ENCODE measurements at places on chromosomes 1 and 21.

DNA sequence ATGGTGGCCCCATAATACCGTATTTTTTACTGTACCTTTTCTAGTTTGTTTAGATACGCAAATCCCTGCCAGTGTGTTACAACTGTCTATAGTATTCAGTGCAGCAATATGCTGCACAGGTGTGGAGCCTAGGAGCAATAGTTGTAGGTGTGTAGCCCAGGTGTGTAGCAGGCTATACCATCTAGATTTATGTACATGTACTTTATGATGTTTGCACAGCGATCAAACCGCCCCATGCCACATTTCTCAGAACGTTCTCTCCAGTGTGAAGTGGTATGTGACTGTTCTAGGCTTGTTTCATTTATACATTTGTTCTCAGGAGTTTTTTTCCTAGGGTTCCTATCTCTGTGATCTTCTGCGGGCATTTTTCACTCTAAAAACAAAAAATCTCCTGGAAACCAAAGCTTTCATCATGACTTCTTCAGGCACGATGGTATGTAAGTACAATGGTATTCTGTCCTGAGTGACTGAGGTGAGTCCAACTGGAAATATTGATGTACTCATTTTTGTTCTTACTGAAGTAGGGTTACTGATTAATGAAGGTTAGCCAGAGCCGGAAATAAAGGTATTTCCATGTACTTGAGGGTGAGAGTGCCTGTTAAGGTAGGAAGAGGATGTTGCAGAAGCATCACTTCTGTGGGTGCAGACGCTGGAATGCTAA is 153.0 kb downstream of the GABPA start:
- H3K36me3 ChIP-seq = peaks cover 7% of the 10 kb centered on the region
- no peak overlapping the region for H3K27ac ChIP-seq
- DNase-seq = no peak
- no peaks in the 10 kb centered on the region for H3K27me3 ChIP-seq
- H3K4me3 ChIP-seq = no peak overlapping the region
- no peaks in the 10 kb centered on the region for H3K4me1 ChIP-seq

DNA sequence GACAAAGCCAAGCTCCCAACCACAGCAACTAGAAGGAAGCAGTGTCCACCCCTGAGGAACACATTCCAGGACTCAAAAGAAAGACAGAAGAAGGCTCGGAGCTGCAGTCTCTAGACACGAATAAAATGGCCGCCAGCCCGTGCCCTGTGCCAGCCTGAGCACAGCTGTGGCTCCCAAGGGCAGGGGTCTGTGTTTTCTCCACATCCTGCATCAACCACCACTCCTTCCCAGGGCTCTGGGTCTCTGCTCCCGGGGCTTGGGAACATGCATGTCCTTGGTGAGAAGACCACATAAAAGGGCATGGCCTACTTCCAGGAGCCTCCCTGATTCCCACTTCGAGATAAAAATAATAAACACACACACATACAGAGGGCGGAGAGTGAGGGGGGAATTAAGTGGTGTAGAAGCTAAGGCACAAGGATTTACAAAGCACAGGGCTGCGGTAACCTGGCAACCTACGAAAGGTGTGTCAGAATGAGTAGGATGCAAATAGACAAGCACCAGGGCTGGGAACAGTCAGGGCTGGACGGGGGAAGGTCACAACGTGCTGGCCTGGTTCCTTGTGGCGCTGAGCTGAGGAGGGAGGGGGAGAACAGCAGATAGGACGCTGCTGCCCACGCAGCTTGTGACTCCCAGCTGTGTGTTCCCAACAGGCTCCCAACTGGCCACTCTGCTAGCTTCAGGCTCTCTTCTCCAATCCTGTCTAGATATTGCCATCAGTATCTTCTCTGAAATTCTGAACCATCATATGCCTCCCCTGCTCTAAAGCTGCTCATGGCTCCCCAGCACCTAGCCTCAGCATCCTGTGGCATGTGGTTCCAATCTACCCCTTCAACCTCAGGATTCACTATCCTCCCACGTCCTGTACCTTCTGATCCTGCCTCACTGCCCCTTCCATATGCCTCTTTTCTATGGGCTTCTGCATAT is 72.5 kb downstream of the CD34 start:
- no peak for DNase-seq
- H3K27ac ChIP-seq = no peak overlapping the region
- no peak overlapping the region for H3K4me3 ChIP-seq
- H3K36me3 ChIP-seq = peaks cover under 1% of the 10 kb centered on the region
- H3K4me1 ChIP-seq = peaks cover 52% of the 10 kb centered on the region

DNA sequence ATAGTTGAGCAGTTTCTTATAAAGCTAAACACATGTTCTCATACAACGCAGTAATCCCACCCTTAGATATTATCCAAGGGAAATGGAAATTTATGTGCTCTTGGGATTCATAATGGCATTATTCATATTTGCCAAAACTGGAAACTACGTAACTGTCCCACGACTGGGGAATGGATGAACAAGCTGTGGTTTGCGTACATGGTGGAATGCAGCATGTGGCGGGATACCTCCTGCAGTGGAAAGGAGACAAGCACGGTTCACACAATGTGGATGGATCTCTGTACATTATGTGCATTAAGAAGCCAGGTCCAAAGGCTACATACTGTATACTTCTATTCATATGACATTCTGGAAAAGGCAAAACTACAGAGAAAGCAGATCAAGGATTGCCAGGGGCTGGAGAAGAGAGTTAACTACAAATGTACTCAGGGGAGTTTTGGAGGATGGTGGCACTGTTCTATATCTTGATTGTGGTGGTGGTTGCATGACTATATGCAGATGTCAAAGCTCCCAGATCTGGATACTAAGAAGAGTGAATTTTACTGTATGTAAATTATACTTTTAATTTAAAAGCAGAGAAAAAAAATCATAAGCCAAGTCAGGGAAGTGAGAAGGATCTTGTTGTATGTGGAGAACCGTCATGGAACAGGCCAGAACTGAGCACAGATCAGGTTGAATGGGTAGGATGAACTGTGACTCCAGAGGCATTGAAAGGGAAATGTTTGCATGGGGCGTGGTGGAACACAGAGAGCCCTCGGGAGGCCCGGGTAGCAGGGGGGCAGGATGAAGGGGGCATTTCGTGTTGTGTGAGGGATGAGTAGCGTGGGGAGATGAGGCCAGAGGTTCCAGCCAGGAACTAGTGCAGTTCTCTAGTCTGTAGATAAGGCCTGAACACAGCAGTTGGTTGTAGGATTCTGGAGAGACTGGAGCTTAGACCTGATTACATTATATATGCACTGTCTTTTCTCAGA is 90.7 kb downstream of the GALNT2 start:
- H3K36me3 ChIP-seq = peaks cover 9% of the 10 kb centered on the region
- no peak for DNase-seq
- H3K27ac ChIP-seq = peak overlapping the region; percentile 32
- H3K27me3 ChIP-seq = no peaks in the 10 kb centered on the region
- peaks cover 46% of the 10 kb centered on the region for H3K4me1 ChIP-seq
- no peak overlapping the region for H3K4me3 ChIP-seq

DNA sequence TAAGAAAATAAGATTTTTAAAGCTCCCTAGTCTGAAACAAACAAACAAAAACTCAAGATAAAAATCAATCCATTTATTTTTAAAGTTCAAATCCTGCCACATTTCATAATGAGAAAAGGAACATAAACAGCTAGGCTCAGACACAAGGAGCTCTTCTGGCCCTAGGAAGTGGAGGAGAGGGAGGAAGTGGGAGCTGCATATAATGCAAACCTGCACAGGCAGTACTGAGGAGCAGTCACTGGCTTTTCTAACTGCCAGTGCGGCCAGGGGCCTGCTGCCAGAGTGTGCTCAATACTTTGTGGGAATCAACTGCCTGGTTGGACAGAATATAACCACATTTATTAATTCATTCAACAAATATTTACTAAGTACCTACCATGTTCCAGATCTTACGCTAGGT is 139.8 kb upstream of the SPATA6 start:
- no peaks in the 10 kb centered on the region for H3K4me1 ChIP-seq
- no peaks in the 10 kb centered on the region for H3K36me3 ChIP-seq
- no peak overlapping the region for H3K4me3 ChIP-seq
- H3K27me3 ChIP-seq = peaks cover 4% of the 10 kb centered on the region
- H3K27ac ChIP-seq = no peak overlapping the region
- DNase-seq = no peak

- no peak overlapping the region for H3K4me3 ChIP-seq
- H3K27me3 ChIP-seq = no peaks in the 10 kb centered on the region
- no peaks in the 10 kb centered on the region for H3K36me3 ChIP-seq
- no peaks in the 10 kb centered on the region for H3K4me1 ChIP-seq
Measured at GRCh38 chr1:77489910-77490309, 192.5 kb downstream of the ZZZ3 start.

DNA sequence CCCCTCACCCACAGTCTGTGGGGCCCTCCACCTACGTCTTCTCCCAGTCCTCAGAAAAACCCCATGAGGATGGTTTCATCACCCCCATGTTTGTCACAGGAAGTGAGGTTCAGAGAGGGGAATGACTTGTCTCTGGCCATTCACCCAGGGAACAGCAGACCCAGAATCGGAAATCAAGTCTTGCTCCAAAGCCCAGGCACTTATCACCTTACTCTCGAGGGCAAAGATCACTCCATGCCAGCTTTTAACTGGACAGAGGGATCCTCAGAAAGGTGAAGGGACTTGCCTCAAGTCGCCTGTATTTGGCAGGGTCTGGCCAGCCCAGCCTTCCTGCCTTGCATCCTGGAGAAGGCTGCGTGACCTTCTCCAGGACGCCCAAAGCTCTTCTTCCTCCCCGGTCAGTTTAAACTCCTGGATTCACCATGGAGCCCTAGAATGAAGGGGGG is 57.9 kb upstream of the SSBP3 start:
- H3K27ac ChIP-seq = no peak overlapping the region
- H3K4me3 ChIP-seq = no peak overlapping the region
- H3K36me3 ChIP-seq = no peaks in the 10 kb centered on the region
- no peaks in the 10 kb centered on the region for H3K27me3 ChIP-seq
- H3K4me1 ChIP-seq = no peaks in the 10 kb centered on the region
- no peak for DNase-seq

DNA sequence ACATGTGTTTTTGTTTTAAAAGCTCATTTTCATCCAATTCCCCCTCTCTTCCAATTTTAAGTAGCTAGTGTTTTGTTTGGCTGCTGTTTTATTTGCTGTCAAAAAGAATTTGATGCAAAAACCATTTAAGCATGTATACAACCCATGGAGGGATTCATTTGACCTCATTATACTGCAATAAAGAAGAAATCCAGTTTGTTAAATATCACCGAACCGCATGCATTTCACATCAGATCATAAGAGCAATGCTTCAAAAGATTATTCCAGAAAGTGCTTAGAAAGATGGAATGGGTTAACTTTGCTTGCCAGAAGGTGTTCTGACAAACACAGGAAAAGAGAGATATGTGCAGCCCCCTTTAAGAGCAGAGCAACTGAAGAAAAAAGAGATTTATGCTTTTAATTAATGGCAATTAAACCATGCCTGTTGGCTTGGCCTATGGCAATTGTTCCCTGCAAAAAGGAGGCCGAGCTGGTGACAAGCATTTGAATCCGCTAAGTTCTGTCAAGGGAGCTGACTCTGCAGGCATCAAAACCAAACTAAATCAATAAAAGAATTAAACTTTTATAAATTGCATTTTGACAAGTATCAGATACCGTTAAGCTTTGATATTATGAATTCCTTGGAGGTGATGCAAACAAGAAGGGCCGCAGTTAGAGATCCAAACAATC is 14.4 kb upstream of the BARHL2 start:
- peaks cover 23% of the 10 kb centered on the region for H3K4me1 ChIP-seq
- no peak overlapping the region for H3K4me3 ChIP-seq
- H3K27ac ChIP-seq = no peak overlapping the region
- H3K27me3 ChIP-seq = peaks cover 77% of the 10 kb centered on the region
- no peak for DNase-seq
- peaks cover 6% of the 10 kb centered on the region for H3K36me3 ChIP-seq

GRCh38 chr1:20511518-20512428 is 3.8 kb upstream of the MUL1 start:
- DNase-seq = no peak
- H3K36me3 ChIP-seq = no peaks in the 10 kb centered on the region
- no peak overlapping the region for H3K4me3 ChIP-seq
- H3K27ac ChIP-seq = no peak overlapping the region

Data from naive B cell (primary cell).